ENCODE measurements at places on chromosomes 2 and 18.

DNA sequence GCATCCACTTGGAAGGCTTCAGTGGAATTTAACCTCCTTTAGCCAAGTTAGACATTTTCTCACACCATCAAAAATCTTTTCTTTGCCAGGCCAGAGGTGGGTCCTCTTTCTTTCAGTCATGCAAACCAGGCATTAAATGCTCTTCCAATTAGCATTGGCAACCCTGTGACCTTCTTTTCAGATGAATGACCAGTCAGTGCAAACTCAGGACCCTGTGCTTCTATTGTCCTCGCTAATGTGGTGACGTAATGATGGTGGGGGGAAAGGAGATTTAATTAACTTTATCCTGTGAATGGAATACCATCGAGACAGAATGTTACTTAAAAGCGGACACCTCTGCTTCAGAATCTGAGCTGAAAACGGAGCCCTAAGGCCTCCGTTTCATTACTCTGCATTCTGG is 23.2 kb upstream of the STPG4 start:
- no peak for DNase-seq

DNA sequence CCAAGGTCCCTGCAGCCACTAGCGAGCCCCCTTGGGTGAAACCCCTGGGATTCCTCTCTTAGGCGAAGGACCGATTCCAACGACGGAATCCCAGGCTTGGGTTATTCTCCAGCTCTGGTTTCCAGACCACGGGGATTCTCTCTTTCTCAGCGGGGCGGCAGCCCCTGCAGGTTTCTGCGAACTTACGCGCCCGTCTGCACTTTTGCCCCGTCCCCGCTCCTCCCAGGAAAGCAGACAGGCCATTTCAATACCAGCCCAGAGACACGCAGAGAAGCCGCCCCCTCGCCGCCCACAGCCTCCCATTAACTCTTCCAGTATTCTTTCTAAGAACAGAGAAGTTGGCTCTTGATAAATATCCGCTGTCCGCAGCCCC is 1.2 kb downstream of the CBLN2 start:
- DNase-seq: no peak

- no peak for DNase-seq
Measured at GRCh38 chr2:234240917-234241316, 190.4 kb downstream of the SPP2 start.

- no peak for DNase-seq
Measured at GRCh38 chr2:122193622-122194021, 438.2 kb downstream of the TSN start.

GRCh38 chr2:63862806-63863205 is 21.1 kb downstream of the UGP2 start:
- DNase-seq: no peak

All from stimulated activated CD4-positive, alpha-beta T cell treated with anti-CD3 and anti-CD28 coated beads, Interleukin-4, amount 100 ng/mL, for 1 hour (primary cell).